Right lobe of liver (tissue), 6 donors: ENCODE measurements at places on chromosomes 5 and 9.
A peak's percentile ranks its signal among the peaks of the same experiment; 100 is the strongest.

DNA sequence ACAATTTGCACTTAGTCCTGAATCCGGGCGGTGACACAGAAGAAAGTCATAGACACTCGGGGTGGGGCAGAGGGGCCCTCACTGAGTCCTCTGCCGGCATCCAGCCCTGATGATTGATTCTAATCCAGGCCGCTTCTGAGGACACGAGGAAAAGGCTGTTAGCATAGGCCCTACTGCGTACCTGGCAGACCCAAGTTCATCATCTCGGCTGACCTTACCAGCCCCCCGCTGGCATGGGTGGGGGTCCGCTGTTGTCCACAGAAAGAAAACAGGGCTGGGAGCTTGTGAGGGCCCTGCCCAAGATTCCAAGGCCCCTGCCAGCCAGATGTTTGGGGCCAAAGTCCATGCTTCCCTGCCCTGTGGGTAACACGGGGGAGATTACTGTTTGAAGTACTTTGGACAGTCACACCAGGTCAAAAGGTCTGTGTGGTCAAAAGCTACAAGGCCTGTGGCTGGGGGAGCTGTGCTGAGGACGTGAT is 24.5 kb downstream of the ERGIC1 start:
- peak; percentile 89 for DNase-seq

GRCh38 chr9:31248156-31248555 is 1136.3 kb upstream of the ACO1 start:
- no peak for DNase-seq

GRCh38 chr9:123321616-123322272 is 34.3 kb upstream of the CRB2 start:
- no peak for DNase-seq

GRCh38 chr9:132494857-132495256 is 84.8 kb downstream of the CFAP77 start:
- no peak for DNase-seq

DNA sequence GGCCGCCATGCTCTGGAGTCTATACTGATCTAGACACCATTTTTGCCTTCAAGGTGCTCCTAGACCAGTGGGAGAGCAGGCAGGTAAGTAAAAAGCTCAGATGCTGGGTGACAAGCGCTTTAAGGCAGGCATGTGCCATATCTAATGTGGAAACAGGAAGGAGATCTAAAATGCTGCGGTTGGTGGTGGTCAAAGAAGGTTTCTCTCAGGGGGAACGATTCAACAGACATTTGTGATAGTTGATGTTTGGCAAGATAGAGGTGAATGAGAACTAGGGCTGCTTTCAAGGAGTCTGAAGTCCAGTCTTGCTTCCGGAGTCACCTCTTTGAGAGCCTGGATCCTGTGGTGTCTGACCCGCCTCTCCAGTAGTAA is 146.2 kb upstream of the KLF4 start:
- no peak for DNase-seq

GRCh38 chr9:88460587-88461332 is 72.5 kb downstream of the SPIN1 start:
- DNase-seq: no peak

- DNase-seq: peak; percentile 80
Measured at GRCh38 chr5:32312197-32312594, 543 bp downstream of the MTMR12 start.

GRCh38 chr9:90793729-90794128 is 7.9 kb upstream of the SYK start:
- DNase-seq: no peak

GRCh38 chr5:180532268-180532667 is 38.1 kb downstream of the CNOT6 start:
- DNase-seq: no peak

GRCh38 chr5:56802205-56802604 is 13.1 kb upstream of the MAP3K1 start:
- DNase-seq: no peak

DNA sequence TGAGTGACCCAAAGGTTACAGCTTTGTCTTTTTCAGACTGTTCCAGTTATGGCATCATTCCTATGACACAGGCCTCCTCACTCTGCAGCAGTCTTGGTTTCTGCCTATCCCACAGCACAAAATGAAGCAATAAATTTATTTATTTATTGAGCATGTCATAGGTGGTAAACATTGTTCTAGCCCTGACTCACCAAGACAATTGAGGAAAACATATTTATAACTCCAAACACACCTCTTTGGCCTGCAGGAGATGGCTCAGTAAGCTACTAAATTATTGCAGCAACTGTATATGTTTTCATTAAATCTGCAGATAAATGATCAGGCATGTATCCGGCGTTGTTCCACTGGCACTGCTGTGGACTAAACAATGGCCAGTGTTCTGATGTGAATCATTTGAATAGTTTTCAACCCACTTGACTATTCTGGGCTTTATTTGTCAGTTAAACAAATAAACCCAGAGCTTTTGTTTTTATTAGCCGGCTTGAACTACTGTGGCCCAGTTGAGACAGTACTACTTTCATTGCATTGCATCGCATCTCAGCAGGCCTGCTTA is 83.2 kb downstream of the FOXD1 start:
- no peak for DNase-seq

DNA sequence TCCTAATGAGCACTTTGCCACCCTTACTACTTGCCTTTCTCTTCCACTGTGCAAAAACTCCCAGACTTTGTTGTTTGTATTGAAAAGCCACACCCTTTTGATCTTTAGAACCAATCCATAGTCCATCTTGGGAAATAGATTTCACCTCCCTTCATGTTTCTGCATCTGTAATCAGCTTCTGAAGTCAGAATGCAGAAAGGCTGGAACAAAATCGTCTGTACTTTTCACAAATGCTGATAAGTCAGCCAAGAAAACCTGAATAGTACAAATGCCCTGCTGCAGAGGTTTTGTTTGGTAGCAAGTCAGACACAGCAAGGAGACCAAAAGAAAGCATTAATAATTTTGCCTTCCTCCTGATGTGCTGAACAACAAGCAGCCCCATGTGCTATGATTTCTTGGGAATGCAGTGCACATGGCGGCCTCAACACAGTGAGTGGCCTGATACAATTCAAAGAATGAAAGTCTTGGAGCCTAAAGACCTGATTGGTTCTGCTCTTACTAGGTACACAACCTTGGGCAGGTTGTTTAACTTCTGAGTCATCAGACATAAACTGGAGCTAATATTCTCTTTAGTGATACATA is 59.2 kb upstream of the STK32A start:
- no peak for DNase-seq
